ENCODE measurements at places on chromosomes 13 and 19.

DNA sequence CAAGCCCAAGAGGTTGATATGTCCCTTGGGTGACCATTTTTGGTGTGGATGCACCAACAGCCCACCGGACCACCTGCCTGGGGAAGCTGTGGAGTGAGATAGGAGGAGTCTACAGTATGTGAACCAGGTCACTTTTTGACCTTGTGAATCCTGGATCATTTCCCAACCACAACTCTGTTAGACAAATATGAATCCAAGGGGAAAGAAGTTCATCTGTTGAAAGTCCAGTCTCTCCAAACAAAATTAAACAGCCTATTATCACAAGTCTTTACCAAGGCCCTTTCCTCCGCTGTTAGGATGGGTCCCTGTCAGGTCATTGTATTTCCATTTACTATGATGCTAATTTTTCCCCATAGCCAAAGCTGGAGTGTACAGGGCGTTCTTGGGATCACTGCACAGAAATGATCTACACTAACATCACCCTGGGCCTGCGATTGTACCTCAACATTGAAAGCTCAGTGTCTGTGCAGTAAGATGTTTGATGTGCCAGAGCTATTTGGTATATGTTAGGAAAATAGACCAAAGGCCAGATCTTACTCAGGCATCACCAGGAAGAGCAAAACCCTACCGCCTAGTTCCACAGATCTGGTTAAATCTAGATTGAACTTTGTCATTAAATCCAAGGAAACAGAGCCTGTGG, 117.1 kb downstream of the STARD13 start:
- no peak for DNase-seq

- no peak for DNase-seq
Observed at GRCh38 chr19:58519087-58519354, 589 bp downstream of the ZBTB45 start.

DNA sequence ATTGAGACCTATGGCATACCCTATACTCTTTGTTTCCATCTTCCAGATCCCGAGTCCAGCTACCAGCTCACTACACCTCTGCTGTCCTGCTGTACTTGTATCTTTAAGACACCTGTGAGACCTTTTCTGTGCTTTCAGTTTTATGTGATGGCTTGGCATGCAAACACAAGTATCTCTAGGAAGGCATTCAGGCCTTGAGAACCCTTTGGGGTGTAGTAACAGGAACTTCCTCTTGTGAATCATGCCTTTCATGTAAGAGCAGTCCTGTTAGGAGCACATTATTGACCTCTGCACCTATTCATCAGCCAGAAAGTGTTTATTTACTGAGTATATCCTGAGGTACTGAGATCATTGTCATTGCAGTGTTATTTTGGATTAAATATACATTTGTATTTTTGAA, 87.0 kb upstream of the HTR2A start:
- DNase-seq: no peak

DNA sequence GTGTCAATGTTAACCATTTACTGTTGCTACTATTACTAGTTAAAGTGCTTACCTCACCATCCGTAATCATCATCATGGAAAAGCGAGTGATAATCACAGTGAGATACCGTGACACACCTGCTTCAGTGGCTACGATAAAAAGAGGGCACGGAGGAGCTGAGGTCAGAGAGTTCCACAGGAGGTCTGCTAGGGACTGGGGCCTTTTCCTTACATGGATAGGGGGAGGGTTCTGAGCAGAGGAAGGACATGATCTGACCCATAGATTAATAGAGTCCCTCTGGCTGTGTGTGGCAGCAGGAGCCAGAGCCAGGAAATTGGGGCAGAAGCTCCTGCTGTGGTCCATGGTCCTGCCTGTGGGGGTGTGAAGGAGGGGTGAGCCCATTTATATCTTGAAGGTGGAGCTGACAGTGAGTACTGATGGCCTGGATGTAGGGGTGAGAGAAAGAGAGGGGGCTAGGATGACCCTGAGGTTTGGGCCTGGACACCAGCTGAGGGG, 136.7 kb downstream of the SIPA1L3 start:
- DNase-seq: no peak

GRCh38 chr19:16355293-16356043, 30.8 kb downstream of the KLF2 start:
- DNase-seq: peak; percentile 85

DNA sequence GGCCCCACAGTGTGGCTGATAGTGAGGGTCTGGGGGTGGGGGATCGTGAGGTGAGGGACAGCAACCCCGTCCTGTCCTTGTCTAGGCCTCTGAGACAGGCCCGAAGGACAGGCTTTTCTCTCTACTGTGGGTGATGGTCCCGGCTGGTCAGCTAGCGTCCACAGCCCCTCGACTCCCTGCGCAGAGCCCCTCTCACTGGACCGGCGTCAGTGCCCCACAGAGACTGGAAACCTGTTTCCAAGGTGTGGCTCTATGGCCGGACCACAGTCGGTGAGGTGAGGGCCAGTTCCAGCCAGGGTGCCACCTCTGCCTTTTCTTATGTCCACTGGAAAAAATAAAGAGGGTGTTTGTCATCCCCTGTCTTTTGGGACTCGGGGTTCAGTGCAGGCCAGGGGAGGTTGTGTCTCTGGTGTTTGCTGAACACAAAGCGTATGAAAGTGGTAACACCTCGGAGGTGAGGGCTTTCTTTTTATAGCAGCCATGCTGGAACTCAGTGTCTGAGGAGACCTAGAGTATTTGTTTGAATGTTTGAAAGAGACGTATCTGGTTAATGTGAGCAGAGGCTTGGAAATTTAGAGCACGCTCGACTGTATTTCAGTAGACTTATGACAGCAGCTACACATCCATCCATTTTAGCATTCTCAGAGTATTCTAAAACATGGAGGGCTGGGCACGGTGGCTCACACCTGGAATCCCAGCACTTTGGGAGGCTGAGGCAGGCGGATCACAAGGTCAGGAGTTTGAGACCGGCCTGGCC, 22.8 kb downstream of the ATP11A start:
- DNase-seq: peak; percentile 65

- DNase-seq: no peak
Observed at GRCh38 chr13:101660711-101661110, 208.2 kb downstream of the ITGBL1 start.

GRCh38 chr13:23391752-23392151, 41.8 kb downstream of the SACS start:
- DNase-seq: no peak

DNA sequence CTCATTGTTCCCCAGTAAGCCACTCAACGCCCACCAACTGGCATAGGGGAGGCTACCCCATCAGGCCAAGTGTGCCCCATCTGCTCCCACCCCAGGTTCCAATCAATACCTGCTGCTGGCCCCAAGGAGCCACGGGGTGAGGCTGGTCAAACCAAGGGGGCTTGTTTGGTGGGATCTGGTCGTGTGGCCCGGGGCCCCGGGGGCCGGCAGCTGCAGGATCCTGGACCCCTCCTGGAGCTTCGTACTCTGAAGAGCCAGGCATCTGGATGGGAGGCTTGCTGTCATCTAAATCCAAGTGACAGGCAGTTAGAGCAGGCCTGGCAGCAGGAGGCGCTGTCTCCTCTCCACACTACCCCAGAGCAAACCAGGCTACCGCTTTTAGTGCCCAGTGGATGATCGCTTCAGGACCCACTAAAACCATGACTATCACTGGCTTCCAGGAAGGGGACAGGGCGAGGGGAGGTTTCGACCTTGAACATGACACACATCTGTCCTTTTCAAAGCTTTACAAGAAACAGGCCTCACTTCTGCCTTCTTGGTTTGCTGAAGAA, 14.2 kb downstream of the CHERP start:
- no peak for DNase-seq

- no peak for DNase-seq
Observed at GRCh38 chr13:41995946-41996345, 35.0 kb upstream of the VWA8 start.

DNA sequence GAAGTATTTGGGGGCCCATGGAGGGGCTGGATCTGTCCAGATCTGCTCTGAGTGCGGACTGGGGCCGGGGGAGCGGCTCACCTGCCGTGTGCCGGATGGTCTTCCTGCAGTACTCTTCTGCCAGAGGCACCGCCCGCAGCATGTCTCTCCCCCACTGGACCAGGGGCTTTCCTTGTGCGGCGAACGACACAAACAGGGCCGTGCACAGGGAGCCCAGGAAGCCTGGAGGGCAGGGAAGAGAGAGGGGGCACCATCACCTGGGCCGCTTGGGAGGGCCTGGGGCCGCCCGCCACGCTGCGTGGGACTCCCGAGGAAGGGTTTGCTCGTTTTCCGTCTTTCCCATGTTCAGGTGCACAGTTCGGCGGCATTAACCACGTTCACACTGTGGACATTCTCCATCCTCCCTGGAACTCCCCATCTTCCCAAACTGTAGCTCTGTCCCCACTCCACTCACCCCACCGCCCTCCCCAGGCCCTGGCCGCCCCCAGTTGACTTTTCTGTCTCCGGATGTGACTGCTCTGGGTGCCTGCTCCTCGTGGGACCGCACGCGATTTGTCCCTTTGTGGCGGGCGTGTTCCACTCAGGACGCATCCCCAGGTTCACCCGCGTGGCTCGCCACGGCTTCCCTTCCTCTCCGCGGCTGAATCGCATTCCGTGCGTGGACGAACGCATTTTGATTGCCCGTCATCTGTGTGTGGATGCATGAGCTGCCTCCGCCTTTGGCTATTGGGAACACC, 24.2 kb downstream of the ADPRHL1 start:
- no peak for DNase-seq

- DNase-seq: peak; percentile 98
Observed at GRCh38 chr19:33176670-33177416, 17.3 kb upstream of the LRP3 start.

- DNase-seq: no peak
Observed at GRCh38 chr13:20826843-20827560, 53.2 kb upstream of the EEF1AKMT1 start.

DNA sequence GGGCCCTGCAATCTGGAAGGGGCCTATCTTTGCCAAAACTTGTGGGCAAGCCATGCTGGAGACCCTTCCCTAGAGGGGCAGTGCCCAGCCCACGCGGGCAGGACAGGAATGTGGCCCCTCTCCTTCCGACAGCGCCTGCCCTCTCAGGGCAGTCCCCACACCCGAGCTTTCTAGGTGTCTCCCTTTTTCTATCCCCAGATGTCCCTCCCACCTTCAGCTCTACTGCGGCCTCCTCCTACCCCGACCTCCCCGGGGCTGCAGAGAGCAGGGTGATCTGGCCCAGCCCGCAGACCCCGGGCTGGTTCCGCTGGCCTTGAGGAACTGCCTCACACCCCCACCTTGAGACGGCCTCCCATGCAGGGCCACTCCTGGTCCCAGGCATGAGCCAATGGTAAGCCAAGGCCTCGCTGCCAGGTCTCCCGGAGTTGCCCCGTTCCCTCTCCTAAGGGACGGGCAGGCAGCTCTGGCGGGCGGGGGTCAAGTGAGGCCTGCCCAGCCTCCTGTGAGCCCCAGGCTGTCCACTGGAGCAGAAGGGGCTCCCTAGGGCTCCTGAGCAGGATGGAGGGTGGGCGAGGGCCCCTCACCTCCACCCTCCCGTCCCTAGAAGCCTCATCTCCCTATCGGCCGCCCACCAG, 39.7 kb downstream of the KLF2 start:
- no peak for DNase-seq

DNA sequence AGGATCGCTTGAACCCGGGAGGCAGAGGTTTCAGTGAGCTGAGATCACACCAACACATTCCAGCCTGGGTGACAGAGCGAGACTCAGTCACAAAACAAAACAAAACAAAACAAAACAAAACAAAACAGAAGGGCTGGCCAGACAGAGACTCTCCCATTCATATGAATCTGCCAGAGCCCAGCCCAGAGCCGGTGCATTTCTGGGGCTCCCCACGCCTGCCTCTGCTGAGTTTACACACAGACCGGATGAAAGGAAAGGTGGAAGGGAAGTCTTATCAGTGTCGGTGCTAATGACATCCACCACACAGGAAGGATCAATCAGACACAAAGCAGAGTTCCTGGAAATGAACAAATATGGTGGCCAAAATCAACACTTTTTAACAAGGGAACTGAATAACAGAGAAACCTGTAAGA, 6.8 kb downstream of the TRAPPC6A start:
- DNase-seq: no peak

- no peak for DNase-seq
Observed at GRCh38 chr19:8322638-8322997, 1.3 kb downstream of the RPS28 start.

DNA sequence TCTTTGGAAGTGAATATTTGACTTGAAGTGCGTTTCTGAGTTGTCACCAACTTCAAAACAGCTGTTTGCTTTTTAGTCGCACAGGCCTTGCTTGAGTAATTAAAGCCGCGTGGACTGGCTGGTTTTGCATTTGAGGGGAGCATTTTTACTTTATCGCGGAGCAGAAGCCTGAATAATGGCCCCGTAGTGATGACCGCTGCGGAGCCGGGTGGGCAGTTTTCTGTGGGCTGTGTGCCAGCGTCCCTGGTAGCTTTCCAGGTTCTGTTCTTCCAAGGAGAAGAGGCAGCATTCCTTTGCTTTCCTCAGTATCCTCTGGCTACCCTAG, 1.1 kb downstream of the NAA16 start:
- no peak for DNase-seq

GRCh38 chr13:66546534-66547379, 683.4 kb downstream of the PCDH9 start:
- no peak for DNase-seq

- no peak for DNase-seq
Observed at GRCh38 chr13:90258129-90258528, 1089.4 kb upstream of the MIR17HG start.

- DNase-seq: no peak
Observed at GRCh38 chr13:33771296-33771695, 46.7 kb upstream of the RFC3 start.

DNA sequence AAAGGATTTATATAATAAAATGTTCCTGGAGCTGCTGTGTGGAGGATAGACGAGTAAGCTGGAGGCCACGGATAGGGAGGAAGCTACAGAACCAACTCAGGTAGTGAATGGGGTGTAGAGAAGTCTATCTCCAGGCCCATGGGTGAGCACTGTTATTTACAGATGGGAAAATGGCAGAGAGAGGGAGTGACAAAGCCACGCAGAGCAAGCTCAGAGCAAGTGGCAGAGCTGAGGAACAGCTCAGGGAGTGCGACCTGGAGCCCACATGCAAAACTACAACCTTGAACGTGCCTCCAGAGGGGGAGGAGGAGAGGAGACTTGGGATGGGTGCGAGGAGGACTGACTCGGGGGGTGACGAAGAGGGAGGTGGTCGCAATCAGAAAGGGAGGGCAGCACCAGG, 13.4 kb upstream of the RSPH6A start:
- DNase-seq: no peak
